SW 1271 (cell line): ENCODE measurements at places on chromosomes 2 and 18.

- DNase-seq: no peak
Observed at GRCh38 chr2:233380132-233380895, 26.0 kb downstream of the DGKD start.

DNA sequence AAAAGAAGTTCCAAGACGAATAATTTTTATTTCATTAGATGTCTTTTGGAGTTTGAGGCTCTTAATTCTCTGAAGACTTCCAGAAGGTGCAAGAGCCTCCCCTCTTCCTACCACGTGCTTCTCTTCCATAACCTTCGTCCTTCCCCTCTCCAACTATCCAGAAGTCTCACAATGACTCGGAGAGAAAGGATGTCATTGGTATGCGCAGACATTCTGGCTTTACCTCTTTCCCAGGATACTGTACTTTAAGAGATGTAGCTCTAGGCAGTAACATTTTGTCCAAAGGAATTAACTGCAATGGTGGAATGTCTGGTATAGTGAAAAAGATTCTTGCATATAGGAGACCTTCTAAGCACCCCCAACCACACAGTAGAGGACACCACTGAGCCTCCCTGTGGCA lies 249.0 kb upstream of the OSR1 start:
- DNase-seq: no peak

DNA sequence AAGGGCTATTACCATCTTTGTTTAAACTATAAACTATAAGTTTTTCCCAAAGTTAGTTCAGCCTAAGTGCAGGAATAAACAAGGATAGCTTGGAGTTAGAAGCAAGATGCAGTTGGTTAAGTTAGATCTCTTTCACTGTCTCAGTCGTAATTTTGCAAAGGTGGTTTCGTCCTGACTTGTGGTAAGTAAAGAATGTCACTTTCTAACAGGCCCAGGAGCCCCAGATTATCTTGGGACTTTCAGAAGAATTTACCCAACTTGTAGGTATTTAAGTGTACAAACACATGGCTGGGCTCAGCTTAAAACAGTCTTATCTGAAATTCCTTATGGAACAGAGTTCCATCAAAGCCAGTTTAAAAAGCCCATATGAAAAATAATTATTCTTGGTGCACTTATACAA lies 18.3 kb upstream of the FAM98A start:
- DNase-seq: no peak

DNA sequence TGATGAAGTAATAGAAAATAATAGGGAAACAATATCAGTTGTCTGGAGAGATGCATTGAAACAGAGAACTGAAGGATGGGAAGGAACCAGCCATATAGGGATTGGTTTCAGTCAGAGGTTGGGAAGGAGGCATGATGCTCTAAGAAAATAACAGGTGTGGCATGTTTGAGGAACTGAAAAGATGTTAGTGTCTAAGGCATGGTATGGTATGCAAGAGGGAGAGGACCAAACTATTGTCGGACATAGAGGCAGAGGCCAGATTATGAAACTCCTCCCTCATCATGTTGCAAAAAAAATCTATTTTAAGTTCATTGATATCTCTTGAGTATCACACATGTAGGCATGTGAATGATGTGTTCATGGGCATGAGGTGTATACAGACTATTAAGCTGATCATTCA lies 48.9 kb upstream of the EMILIN2 start:
- DNase-seq: no peak

DNA sequence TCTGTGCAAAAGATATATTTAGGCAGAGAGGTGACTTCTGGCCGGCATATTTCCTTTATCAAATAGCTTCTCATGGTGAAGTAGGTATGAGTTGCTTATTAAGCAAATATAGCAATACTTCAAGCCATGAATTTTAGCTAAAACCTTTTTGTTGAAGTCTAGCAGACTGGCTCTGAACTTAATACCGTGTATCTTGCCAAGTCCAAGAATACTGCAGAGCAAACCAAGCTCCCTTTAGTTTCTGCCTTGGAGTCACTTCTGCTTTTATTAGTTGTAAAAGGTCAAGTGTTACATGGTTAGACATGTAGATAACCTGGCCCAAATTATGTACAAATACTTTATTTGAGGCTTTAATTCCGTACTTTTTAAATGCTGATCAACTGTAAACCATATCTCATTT lies 627.6 kb upstream of the PKDCC start:
- no peak for DNase-seq

GRCh38 chr2:98846041-98846440 lies 90.0 kb downstream of the CRACDL start:
- DNase-seq: no peak

GRCh38 chr2:179596018-179596417 lies 265.4 kb downstream of the ZNF385B start:
- DNase-seq: no peak

DNA sequence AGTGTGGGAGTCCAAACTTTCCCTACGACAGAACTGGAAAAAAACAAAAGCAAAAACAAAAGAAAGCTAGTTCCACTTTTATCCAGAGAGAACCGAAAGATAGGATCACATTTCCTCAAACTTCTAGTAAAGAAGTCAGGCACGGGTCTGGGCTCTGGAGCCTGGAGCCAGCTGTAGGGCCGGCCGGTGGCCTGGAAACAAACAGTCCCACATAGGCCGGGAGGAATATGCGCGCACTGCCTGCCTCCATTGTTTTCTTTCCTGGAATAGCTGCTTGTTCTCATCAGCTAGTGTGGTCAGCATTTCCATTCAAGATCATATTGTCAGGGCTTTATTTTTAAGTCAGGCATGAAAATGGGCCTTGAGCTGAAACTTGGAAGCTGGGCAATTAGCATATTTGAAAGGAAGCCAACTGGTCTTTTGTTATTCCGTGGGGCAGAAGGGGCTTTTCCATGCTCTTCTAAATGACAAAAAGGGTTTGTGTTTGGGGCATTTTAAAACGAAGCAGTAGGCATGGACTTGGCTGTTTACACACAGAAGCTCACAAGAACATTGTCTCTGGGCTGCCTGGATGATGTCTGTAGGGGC lies 58.7 kb upstream of the RFX8 start:
- no peak for DNase-seq

- DNase-seq: no peak
Observed at GRCh38 chr2:189454009-189454408, 12.7 kb downstream of the WDR75 start.

DNA sequence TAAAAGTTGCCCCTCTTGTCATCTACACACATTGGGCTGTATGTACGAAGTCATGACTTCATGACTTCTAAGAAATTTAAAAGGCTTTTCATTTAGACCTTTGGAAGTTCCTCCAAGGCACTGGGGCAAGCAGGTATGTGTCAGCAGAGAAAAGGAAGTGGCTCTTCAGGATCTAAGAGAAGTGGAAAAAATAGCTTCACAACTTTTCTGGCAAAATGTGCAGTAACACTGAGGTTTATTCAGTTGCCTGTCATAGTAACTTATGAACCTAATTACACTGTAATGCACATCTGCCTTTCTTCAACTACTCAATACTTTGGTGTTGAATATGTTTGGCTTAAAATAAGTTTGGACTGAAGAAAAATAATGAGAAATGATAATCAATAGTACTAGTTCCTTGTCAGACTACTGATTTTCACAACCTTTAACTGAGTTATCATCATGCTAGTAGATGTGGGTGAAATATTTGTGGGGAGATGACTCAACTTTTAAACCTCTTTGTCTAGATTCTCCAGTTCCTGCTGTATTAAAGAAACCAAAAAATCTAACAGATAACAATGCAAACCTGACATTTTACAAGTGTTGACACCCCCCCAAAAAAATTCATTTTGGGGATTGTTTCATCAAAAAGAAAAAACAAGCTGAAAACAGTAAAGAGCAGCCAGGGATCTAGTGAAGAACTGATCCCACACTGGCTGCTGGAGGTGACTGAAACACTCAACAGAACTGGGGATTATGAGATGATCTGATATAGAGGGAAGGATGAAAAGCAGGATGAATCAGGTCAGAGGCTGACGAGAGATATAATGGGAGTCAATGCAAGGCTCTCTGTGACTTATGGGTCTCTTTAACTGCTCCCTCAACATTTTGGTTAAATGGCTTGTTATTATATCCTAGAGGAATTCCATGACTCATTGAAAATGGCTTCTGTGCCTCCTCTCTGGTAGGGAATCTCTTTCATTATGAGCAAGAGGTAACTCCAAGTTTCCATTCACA lies 84.6 kb downstream of the COLEC12 start:
- no peak for DNase-seq

DNA sequence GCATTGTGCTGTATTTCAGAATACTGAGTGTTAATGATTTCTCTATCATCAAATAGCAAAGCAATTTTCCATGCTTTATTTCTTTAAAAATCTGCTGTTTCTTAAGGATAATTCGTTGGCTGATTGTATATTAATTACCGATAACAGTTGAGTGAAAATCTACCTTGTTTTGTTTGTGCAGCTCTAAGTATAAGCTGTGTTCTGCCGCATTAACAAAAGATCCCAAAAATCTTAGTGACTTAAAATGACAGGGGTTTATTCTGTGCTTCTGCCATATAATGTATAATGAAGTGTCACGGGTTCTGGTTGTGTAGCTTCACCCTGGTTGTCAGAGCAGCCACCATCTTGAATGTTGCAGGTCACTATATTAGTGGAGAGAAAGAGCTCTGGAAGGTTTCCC lies 196.1 kb downstream of the ACTR3 start:
- no peak for DNase-seq

GRCh38 chr18:12238826-12239225 lies 15.3 kb upstream of the CIDEA start:
- DNase-seq: no peak

DNA sequence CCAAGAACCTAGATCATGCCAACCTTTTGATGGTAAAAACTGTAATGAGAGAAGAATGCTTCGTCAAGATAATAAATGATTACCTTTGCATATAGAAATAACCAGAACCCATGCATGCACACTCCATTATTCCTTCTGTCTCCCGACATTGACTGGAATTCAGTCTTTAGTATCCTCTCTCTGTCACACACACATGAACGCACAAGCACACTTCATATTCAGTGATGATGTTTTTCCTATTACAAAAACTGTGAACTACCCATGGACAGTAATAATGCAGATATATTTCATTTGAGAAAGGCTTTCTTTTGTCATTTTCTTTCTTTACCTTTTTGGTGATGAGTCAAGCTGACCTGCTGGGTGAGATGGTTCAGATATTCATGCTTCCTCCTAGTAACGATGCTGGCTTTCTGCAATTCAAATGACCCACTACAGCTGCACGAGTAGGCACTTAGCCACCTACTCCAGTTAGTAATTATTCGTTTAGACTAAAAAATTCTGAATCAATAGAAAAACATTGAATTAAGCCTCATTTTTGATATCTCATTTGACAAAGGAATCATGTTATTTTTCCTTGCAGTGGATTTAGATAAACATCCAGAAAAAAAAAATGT lies 382.2 kb downstream of the TGIF1 start:
- DNase-seq: no peak

DNA sequence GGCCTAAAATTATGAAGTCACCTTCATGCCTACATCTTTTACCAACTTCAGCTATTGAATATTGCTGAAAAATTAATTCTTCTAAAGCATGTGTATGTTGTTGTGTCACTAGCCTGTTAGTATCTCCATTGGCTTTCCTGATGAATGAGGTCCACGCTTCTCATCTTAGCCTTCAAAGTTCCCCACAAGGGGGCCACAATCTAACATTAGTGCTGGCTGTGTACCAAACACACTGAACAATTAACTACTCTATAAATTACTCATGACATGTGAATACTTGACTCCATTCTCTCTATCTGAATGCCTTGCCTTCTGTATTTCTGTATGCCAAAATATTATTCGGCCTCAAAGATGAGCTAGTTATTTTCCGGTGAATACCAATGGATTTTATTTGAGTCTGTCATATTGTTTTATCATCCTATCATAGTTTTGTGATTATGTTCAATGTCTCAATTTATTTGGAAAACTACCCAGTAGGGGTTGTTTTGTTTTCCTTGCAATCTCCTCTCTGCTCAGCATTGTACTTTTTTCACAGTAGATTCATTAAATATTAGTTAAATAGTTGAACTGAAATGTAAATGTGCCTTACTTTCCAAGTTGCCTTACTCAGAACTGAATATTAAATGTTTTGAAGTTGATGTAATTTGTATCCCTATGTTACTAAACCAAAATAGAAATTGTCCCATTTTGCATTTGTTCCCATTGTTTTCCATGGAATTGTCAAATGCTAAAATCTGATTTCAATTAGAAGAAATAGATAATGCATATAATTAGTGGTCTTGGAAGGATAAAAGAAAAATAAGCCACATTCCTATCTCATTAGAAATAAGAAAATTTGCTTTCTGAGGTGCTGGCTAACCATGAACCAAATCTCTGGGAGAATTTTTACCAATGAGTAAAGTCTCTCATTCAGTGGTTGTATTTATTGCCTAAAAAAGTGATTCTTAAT lies 208.4 kb upstream of the COL3A1 start:
- DNase-seq: peak; percentile 11

DNA sequence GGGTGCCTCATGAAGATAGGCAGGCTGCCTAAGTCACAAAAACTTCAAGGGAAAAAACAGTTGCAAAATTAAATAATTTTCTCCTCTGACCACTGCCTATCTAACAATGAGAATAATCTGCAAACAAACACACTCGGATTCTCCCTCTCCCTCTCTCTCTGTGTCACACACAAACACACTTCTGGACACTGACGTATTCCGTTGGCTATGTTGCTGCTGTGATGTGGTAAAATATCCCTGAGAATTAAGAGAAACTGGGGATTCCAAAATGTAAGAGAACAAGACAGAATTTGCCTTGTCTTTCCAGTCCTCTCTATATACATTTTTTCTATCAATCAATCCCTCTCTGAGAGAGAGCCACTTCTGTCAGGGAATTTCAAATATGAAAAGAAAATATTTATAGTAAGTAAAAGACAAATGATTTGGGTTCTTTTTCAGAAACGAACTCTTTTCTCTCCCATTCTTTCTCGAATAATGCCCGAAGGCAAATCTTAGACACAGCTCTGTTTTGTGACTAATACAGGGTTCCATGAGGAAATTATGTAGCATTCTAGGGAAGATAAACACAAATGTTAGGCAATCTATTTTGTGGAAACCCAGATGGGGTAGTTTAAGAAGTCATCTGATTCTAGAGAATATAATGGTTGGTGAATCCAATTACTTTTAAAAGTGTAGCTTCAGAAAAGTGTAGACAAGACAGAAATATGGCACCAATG lies 310.3 kb upstream of the CYP26B1 start:
- DNase-seq: no peak

DNA sequence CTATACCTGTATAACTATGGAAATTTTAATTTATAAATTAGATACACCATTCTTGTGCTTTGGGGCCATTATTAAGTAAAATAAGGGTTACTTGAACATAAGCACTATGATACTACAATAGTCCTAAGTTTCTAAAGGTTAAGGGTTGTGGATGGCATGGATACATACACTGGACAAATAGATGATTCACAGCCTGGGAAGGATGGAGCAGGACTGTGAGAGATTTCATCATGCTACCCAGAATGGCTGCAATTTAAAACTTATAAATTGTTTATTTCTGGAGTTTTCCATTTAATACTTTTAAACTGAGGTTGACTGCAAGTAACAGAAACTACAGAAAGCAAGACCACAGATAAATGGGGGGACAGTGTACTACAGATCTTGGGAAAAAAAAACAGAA lies 295.8 kb upstream of the ZNF804A start:
- no peak for DNase-seq

- DNase-seq: no peak
Observed at GRCh38 chr2:234771980-234772732, 179.7 kb upstream of the SH3BP4 start.

- DNase-seq: no peak
Observed at GRCh38 chr2:152730591-152731333, 12.3 kb downstream of the ARL6IP6 start.
